ENCODE measurements at places on chromosomes 7 and 10.
A peak's percentile ranks its signal among the peaks of the same experiment; 100 is the strongest.

- no peak for DNase-seq
Measured at GRCh38 chr7:131021902-131022301, 287.9 kb upstream of the KLF14 start.

GRCh38 chr7:66282591-66282935 is 77.4 kb downstream of the TPST1 start:
- DNase-seq, result no peak

DNA sequence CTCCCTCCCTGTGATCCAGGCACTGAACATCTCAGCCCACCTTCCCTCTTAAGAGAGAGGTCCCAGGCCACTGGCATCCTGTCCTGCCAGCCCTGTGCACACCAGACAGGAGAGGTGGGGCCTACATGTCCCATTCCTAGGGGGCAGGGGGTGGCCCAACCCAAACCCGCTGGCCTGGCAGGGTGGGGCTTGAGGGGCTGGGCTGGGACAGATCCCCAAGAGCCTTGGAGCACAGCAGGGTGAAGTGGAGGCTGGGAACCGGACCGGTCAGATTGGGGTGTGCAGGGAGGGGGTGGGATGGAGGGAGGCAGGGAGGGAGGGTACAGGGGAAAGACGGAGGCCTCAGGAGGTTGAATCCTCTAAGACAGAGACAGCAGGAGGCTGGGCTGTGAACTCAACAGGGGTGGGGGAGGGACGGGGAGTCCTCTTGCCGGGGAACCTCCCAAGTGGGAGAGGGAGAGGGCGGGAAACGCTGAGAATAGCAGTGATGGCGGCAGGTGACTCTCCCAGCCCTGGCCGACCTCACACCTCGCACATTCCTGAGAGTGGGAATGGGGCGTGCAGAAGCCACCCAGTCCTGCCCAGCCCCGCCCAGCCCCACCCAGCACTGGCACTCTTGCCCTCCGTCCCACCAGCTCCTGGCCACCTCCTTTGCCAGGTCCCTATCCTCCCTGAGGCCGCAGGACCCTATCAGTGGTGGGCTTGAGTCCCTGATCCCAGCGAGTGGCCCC is 6.7 kb downstream of the TSC22D4 start:
- DNase-seq, result no peak

GRCh38 chr7:110502888-110503465 is 588.0 kb upstream of the LRRN3 start:
- no peak for DNase-seq

- no peak for DNase-seq
Measured at GRCh38 chr10:102467971-102468438, 16.7 kb upstream of the C10orf95 start.

GRCh38 chr10:18651324-18652007 is at the start of gene NSUN6:
Gene NSUN6 (minus strand): TSS chr10:18651587. CDS start chr10:18651203, 384 bp downstream.
- DNase-seq, result peak; percentile 77

DNA sequence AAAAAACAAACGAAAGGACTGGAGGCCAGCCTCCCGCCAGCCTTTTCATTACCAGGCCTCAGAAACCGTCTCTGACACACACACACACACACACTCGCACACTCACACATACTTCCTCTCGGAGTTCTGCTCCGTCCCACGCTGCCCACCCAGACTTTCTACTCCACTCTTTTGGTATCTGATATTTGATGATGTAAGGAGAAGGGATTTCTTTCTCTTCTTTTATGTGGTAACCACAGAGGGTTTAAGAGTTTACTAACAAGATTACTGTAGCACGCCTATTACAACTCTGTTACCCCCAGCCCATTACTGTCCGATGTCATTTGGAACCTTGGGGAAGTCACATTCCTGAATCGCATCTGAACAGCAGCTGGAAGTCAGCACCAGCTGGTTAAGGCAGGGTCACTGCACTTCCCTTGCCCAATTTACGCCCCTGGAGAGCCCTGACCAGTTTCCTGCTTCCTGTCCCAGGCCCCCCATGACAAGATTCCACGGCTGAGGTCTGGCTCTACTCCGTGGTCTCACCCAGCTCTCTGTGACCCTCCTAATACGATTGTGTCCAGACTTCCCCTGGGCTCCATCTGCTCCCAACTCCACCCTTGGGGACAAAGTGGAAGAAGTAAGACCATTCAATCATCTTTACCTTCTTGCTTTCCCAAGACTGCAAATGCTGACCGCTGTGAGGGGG is 1.1 kb downstream of the DENND2A start:
- no peak for DNase-seq

- DNase-seq, result no peak
Measured at GRCh38 chr10:605632-606325, 83.7 kb downstream of the DIP2C start.

DNA sequence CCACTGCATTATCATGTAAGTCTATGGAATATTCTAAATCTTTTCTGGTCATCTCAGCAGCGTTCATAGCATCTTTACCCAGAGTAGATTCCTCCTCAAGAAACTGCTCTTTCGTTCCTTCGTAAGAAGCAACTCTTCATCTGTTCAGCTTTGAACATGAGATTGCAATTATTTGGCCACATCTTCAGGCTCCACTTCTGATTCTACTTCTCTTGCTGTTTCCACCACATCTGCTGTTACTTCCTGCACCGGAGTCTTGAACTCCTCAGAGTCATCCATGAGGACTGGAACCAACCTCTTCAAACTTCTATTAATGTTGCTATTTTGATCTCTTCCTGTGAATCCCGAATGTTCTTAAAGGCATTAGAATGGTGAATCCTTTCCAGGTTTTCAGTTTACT is 12.7 kb downstream of the CHST12 start:
- DNase-seq, result no peak

- no peak for DNase-seq
Measured at GRCh38 chr10:77201135-77202106, 436.2 kb downstream of the KCNMA1 start.

GRCh38 chr10:12025591-12025990 is 17.0 kb downstream of the UPF2 start:
- DNase-seq, result no peak

DNA sequence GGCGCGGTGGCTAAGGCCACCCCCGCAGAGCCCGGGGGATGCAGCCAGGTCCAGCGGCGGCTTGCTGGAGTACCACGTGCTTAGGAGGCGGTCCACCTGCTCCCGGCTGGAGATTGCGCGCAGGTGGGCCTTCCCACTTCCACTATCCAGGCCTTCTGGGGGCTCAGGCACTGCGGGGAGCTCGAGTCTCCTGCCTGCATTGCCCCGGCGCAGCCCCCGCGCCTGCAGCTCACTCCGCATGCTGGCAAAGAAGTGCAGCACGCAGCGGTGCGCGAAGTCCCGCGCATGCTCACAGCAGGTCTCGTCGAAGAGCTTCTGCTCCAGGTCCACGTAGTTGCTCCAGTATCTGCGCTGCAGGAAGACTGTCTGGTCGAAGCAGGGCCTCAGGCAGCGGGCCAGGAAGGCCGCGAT is 5.8 kb downstream of the CALHM3 start:
- no peak for DNase-seq

DNA sequence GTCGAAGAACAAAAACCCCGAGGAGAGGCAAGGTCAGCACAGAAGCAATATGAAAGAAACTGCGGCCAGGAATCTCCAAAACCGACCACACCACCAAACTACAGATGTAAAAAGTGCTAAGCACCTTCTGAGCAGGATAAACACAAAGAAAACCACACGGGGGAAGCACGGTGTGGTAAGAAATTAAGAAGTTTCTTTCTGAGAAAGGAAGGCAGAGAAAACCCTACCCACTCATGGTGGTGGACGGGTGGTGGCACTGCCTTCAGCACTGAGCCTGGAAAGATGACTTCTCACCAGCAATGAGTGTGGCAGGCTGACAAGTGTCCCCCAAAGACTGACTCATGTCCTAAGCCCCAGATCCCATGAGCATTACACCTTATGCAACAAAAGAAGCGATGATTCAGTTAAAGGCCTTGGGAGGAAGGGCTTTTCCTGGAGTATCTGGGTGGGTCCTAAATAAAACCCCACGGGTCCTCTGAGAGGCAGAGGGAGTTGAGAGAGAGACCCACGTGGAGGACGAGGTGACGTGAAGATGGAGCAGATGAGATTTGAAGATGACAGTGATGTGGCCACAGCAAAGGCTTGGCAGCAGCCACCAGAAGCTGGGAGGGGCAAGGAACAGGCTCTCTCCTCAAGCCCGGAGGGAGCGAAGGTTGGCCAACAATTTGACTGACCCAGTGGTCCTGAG is 124.9 kb downstream of the DLG5 start:
- no peak for DNase-seq

DNA sequence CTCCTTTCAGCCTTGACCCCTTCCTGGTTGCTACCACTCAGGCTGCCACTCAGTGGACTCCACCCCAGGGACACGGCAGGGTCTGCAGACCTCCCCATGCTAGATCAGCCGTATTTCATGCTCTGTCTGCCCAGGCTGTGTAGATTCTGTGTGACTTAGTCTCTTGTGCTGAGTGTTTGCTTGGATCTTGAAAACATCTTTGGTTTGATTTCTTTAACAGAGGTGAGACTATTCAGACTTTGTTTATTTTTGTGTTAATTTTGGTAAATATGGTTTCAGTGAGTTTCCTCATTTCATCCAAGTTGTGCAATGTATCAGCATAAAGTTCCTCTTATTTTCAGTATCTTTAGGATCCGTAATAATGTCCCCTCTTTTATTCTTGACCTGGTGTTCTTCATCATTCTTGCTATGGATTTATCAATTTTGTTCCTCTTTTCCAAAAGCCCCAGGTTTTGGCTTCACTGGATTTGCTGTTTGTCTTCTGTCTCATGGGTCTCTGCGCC is 21.2 kb upstream of the PWWP2B start:
- DNase-seq, result no peak

DNA sequence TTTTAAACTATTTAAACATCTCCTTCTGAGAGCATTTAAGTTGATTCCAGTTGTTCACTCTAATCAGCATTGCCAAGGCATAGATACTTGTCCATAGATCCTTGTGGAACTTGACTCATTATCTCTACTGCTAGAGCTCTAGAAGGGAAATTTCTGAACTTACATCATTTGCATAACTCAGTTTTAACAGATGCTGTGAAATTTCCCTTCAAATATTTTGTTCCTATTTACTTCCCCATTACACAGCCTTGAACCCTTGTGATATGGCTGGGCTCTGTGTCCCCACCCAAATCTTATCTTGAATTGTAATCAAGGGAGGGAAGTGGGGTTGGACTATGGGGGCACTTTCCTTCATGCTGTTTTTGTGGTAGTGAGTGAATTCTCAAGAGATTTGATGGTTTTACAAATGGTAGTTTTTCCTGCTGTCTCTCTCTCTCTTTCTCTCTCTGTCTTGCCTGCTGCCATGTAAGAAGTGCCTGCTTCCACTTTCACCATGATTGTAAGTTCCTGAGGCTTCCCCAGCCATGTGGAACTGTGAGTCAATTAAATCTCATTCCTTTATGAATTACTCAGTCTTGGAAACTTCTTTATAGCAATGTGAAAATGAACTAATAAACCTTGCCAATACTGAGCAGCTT is 25.4 kb downstream of the INSIG1 start:
- DNase-seq, result no peak

GRCh38 chr7:96315125-96315512 is 6.8 kb downstream of the SLC25A13 start:
- no peak for DNase-seq

- DNase-seq, result no peak
Measured at GRCh38 chr7:47460251-47460989, 121.5 kb downstream of the TNS3 start.

GRCh38 chr10:72170733-72171132 is 45.1 kb upstream of the ANAPC16 start:
- DNase-seq, result no peak

DNA sequence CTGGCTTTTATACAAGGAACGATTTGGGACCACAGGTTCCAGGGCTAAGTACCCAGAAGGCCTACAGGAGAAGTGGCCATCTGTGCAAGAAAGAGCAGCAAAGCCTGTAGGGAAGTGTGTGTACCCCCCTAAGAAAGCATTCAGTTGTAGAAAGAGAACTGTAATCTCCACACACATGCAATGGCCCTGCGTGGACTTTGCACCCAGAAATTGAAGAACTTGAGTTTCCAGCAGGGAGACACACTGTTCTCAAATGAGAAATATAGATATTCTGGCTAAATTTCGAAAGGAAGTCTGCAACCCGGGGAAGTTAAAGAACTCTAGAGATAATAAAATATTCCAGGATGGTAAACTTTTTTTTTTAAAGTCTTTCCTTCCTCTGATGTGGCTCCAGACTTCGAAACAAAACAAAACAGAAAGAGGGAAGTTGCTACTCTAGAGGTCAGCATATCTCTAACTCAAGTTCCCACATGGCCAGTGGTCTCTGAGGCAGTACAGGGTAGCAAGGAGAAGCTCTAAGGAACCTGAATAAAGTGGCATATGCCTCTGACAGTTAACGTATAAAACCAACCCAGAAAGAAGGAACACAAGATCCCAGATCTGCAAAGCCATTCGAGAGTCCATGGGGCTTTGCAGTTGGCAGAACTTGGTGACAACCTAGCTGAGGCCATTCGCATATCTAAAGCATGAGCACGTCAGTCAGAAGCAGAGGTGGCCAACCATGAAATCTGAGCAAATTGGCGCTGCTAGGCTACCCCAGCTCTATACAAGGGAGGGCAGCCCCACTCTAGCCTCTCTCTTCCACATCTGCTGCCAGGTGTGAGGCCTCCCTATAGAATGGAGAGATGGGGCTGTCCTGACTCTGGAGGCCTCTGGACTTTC is 56.6 kb downstream of the ELMO1 start:
- no peak for DNase-seq

DNA sequence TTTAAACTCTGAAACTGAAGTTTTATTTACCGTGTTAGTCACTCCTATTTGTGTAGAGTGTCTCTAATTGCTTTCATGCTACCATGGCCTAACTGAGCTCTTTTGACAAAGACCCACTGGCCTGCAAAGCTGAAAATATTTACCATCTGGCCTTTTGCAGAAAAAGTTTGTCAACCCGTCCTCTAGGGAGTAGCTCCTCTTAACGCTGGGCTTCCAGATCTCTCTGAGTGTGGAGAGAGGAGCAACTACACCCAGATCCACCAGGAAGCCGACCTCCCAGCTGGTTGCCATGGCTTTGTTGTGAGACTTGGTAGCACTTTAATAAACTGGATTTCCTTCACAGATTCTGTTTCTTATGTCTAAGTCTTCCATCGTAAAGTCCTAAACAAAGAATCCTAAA is 4.2 kb upstream of the C10orf71 start:
- DNase-seq, result no peak

DNA sequence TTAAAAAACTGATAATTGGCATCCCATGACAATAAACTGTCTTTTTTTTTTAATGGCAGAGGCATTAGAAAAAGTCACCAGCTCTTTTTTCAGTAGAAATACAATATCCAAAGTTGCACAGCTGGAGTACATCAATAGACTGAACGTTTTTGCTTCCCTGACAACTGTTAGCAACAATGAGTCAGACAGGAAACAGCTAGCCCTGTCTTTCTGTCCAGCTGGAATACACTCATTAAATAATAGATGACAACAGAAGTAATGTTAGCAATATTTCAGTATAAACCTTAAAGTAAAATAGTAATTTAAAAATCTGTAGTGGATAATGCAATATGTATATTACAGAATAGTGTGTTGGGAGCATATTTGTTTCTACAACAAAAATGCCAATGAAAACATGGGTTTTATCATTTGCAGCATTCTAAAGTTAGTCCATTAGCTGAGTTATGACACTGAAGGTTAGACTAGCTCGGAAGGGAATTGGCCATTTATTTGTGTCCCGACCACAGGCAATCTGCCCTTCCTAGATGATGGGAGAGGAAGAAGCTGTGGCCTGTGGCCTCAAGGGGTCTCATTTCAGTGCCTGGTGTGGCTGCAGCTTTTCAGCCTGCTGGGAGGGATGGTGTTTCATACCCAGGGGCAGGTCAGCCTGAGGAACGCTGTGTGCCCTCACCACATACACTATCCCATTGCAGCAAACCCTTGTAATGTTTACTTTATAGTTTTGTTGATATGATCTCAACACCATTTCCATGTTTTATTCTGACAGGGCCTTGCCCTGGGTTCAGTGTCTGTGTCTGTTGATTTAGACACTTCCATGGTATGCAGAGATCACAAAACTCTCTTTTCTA is 173.3 kb downstream of the SLC16A9 start:
- DNase-seq, result no peak
